MCF 10A (cell line): ENCODE measurements at places on chromosomes 7 and 10.
A peak's percentile ranks its signal among the peaks of the same experiment; 100 is the strongest.

- DNase-seq, result no peak
Observed at GRCh38 chr7:48360574-48360973, 189.3 kb downstream of the ABCA13 start.

- no peak for DNase-seq
Observed at GRCh38 chr7:73718438-73718881, 1.0 kb downstream of the STX1A start.

DNA sequence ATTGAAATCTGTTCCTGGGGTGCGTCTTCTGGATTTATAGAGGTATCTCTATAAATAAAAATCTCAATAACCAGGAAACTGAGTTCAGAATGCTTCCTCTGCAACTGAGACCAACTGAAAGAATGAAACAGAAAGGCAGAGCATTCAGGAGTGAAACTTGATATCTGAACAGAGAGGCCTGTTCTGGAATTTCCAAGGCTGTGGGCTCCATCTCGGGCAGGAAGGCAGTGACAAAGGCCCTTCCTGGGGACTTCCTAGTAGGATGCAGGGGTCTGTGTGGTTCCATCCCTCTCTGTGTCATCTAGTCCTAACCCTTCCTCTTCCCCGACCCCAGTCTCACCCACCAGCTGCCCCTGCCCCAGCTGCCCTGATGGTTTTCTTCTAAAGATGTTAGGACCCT lies 52.0 kb downstream of the JCAD start:
- DNase-seq, result no peak

DNA sequence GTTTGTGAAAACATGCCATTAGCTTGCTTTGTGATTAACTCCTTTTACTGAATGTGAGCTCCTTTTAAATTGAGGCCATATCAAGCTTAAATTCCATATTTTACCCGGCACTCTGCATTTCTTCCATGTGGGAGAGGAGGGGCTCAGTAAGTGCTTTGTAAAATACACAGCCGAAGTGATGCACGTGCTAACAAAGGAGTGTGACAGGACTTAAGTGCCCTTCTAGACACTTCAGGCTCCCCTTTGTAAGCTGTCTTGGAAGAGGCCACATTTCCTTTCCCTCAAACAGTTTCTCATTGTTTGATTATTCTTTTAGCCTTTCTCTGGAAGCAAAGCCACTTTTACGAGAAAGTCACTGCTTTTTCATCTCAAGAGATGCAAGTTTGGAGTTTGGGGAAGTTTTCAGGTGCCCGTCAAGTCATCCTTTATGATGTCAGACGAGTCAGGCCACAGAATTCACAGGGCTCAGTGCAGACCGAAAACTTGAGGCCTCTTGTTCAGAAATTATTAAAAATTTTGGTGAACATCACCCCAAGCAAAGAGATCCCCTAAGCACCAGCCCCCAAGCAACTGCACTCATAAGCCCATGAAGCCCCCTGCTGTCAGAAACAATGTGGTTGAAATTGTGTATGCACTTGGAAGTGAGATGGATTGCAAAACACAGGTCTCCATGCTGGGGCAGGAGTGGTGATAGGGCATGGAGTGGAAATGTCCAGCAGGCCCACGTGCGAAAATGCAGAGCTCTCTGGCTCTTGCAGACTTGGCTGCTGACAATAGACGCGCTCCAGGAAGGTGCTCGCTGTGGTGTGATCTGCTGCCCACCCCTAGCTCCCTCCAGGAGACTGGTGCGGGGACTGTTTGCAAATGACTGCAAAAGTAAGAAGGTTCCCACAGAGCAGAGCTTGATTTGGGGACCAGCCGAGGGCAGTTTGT lies 11.5 kb downstream of the IKZF1 start:
- DNase-seq, result no peak

GRCh38 chr7:36904101-36904500 lies 179.8 kb upstream of the AOAH start:
- DNase-seq, result no peak

DNA sequence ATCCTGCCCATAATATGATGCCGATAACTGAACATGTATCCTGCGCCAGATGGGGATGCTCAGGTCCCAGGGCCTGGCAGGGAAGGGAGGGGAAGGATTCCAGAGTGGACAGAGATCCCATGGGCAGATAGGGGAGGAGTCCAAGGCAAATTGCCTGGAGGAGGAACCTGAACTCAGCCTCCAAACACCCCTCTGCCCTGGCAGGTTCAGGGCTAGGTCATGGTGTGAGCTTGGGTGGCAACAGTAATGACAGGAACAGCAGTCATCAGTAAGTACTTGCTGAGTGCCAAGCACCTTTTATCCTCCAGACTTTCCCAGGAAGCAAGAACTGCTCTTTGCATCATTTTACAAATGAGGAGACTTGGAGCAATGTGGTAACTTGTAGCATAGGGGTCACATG lies 3.8 kb upstream of the PALD1 start:
- DNase-seq, result no peak

GRCh38 chr10:114624951-114625780 lies 32.9 kb downstream of the ABLIM1 start:
- peak; percentile 67 for DNase-seq

GRCh38 chr7:130092598-130092997 lies 22.3 kb downstream of the KLHDC10 start:
- no peak for DNase-seq

- DNase-seq, result no peak
Observed at GRCh38 chr7:143042790-143043271, 9.3 kb upstream of the OR6V1 start.

- DNase-seq, result no peak
Observed at GRCh38 chr10:103690281-103690680, 165.1 kb downstream of the SH3PXD2A start.

- no peak for DNase-seq
Observed at GRCh38 chr7:67631476-67631875, 634.8 kb downstream of the TYW1 start.

GRCh38 chr7:133353775-133354174 lies 100.9 kb downstream of the EXOC4 start:
- no peak for DNase-seq

DNA sequence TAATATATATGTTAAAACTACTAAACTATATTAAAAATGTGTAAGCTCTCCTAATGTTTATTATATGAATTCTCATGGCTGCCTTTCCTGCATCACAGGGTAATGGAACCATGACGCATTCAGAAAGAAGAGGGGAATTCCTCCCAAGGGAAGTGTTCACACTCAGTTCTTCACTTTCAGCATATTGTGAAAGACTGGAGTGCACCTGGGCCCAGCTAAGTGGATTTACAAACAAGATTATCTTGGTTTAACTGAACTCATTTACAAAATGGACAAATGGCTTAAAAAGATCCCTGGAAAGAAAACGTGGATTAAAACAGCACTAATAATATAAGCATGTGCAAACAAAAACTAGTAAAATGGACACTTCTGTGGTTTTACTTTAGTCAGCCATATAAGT lies 149.8 kb downstream of the DOCK4 start:
- peak; percentile 65 for DNase-seq

GRCh38 chr7:127338122-127338521 lies 54.4 kb downstream of the ZNF800 start:
- no peak for DNase-seq

DNA sequence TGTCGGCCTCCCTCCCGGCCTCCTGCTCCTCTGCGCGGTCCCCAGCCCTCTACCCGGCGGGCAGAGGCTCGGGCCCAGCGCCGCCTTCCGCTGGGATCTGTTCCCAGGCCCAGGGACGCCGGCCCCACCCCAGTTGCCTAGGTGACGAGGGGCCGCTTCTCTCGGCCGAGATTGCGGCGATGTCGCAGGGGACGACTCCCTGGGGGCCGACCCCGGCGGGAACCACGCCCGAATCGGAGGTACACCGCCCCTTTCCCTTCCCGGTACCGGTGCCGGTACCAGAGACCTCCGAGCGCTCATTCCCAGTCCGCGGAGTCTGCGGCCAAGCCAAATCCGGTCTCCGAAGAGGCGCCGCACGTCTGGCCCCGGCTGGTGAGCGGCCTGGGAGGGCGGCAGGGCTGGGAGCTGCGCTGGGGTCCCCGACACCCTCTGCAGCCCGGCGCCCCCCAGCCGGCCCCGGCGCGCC lies at the start of gene CABCOCO1:
CABCOCO1 (plus strand) TSS at position 136 of the 466 bp plus-strand sequence; CDS start at position 180, 44 bp downstream.
- DNase-seq, result peak; percentile 43

GRCh38 chr7:36683111-36683510 lies 41.2 kb downstream of the AOAH start:
- DNase-seq, result no peak

GRCh38 chr7:44665531-44666213 lies 59.2 kb downstream of the OGDH start:
- peak; percentile 16 for DNase-seq

DNA sequence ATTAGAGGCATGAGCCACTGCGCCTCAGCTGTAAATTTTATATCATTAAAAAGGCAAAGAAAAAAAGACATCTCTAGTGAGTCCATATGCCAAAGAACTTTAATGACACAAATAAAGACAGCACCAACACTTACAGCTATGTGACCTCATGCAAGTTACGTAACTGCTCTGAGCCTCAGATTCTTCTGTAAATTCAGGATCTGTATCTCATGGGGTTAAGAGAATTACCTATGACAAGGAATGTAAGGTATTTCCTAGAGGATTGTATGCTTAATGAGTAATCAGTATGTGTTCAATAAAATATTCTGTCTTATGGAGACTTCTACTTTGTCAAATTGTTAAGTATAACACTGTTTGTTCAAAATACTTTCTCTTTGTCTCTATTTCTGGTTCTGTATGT lies 274.0 kb upstream of the GLI3 start:
- DNase-seq, result peak; percentile 16

- no peak for DNase-seq
Observed at GRCh38 chr10:122636953-122637352, 62.7 kb downstream of the C10orf120 start.

GRCh38 chr10:103231047-103231551 lies 14.6 kb upstream of the RPEL1 start:
- DNase-seq, result peak; percentile 79

GRCh38 chr10:62742536-62743061 lies 61.9 kb upstream of the ADO start:
- no peak for DNase-seq

DNA sequence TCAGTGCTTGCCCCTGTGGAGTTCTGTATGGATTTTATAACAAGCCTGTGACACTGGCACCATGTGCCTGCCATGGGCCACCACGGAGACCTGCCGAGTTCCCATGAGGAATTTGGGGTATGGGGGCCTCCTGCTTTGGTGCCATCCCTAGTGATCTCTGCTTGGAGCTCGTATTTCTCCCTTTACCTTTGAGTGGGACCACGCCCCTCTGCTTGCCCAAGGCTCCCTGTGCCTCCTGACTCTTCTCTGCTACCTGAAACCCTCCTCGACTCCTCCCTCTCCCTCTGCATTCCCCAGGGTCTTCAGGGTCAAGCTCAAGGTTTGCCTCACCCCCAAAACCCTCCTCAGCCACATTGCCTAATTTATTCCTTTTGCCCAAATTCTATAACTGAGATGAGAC lies 225.0 kb downstream of the BUB3 start:
- no peak for DNase-seq

- DNase-seq, result no peak
Observed at GRCh38 chr10:4780091-4780490, 45.9 kb upstream of the AKR1E2 start.

DNA sequence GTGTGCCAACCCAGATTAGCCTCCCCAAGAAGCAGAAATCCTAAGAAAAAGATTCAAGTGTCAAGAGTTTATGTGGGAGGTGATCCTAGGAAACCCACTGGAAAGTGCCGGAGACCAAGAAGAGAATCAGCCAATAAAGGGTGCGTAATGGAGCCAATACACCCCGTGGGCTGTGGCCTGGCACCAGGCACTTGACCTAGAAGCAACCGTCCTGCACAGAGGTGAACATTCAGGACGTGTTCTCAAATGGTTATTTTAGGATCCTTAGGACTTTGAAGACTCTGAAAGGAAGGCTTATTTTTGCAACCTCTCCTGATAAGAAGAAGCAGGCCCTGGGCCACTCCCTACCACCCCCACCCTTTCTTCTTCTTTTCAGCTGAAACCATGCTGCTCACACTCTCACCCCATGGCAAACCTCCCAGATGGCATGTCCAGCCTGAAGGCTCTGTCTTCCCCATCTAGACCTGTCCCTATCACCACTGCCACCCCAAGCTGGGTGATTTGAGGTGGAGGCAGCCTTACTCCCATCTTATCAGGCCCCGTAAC lies 46.6 kb downstream of the VSTM4 start:
- DNase-seq, result no peak

- DNase-seq, result no peak
Observed at GRCh38 chr10:52212062-52212461, 102.0 kb upstream of the DKK1 start.

- no peak for DNase-seq
Observed at GRCh38 chr7:71042591-71042990, 89.4 kb upstream of the GALNT17 start.

GRCh38 chr10:104690101-104690500 lies 49.0 kb downstream of the SORCS3 start:
- DNase-seq, result no peak

- no peak for DNase-seq
Observed at GRCh38 chr10:99234041-99234790, 1.4 kb downstream of the HPSE2 start.

GRCh38 chr10:88880282-88881076 lies 434 bp downstream of the STAMBPL1 start:
- peak; percentile 84 for DNase-seq

DNA sequence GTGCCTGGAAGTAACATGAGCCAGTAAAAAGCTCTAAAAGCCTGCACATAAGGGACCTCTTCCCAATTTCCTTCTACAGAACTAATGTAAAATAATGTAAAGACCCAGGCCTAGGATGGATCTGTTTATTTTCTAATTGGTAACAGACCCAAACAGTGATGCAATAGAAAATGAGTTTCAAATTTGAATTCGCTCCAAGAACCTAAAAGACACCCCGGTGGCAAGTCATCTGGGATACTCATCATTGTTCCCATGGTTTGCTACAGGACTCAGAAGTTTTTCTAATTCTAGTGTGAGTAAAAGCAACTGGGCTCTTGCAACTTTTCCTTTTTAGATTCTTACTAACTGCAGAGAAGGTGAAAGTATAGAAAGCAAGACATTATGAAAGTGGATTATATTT lies 271.3 kb upstream of the CACNA2D1 start:
- DNase-seq, result no peak

GRCh38 chr10:19302117-19302516 lies 253.5 kb downstream of the MALRD1 start:
- DNase-seq, result peak; percentile 70

- DNase-seq, result peak; percentile 31
Observed at GRCh38 chr10:75651417-75651816, 220.0 kb downstream of the LRMDA start.

DNA sequence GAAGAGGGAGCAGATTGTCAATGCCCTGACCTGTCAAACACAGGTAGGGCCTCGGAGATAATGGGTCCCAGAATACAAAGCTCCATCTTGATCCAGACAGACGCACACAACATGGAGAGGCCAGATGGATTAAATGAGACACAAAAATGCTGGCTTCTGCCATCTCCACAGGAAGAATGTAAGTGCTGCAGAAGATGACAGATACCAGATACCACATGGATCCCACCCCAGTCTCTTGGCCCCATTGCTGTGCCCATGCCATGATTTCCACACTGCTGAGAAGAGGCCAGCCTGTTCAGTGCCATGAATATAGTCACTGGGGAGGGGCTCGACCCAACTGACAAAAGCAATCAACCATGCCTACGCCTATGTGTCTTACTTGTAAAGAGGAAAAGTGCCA lies 487.9 kb downstream of the PARD3 start:
- no peak for DNase-seq
